ENCODE measurements at places on chromosomes 7 and 10.
A peak's percentile ranks its signal among the peaks of the same experiment; 100 is the strongest.

DNA sequence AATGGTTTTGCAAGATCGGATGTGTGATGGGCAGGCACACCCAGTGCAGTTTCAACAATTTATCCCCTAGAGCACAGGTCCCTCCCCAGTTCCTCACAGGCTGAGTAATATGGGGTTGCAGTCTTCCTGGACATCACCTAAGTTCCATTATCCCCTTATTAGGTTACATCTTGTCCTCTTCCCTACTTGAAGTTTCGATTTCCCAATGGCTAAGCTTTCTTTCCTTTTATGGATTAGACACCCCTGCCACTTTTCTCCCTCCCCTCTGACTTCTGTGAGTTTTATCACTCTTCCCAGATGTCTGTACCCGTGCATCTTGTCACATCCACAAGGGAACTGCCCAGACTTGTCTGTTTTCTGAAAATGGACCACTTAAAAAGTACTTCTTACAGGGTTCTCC is 2.4 kb upstream of the NIPSNAP2 start:
- no peak for DNase-seq

DNA sequence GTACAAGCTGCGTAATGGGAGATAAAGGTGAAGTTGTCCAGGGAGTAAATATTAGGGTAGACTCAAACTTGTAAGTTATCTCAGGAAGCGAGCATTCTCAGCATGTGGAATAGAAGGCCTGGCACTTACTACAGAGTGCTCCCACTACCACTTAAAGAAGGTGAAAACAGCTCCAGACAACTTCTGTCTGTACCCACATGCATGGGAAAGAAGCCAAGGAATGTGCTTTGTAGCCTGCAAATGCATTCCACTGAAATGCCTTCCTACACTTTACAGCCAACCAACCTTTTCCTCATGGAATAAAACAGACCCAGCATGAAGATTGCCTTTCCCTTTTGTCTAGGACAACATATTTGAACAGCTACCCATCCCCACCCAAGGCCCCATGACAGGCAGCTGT is 45.4 kb upstream of the NPSR1 start:
- no peak for DNase-seq

- DNase-seq, result peak; percentile 49
These were observed 839 bp downstream of the IKZF5 start for GRCh38 chr10:123007558-123008354.

- DNase-seq, result no peak
These were observed 147.3 kb upstream of the CDCA7L start for GRCh38 chr7:22093001-22093400.

- DNase-seq, result no peak
These were observed 188.4 kb upstream of the AGK start for GRCh38 chr7:141362580-141363435.

DNA sequence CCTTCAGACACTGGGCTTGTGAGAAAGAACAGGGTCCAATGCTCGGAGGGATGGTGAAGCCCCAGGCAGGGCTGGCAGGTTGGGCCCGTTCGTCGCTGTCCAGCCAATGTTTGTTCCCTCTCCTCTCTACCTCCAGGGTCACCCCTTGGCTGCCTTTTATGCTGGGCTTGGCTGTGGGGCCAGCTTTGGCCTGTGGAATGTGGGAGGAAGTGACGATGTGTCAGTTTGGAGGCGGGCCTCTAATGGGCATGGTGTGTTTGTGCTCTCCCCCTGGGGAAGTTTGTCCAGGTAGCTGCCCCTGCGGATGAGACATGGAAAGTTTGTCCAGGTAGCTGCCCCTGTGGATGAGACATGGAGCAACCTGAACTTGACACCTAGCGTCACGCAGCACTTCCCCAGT is 236.7 kb downstream of the GLRX3 start:
- no peak for DNase-seq

DNA sequence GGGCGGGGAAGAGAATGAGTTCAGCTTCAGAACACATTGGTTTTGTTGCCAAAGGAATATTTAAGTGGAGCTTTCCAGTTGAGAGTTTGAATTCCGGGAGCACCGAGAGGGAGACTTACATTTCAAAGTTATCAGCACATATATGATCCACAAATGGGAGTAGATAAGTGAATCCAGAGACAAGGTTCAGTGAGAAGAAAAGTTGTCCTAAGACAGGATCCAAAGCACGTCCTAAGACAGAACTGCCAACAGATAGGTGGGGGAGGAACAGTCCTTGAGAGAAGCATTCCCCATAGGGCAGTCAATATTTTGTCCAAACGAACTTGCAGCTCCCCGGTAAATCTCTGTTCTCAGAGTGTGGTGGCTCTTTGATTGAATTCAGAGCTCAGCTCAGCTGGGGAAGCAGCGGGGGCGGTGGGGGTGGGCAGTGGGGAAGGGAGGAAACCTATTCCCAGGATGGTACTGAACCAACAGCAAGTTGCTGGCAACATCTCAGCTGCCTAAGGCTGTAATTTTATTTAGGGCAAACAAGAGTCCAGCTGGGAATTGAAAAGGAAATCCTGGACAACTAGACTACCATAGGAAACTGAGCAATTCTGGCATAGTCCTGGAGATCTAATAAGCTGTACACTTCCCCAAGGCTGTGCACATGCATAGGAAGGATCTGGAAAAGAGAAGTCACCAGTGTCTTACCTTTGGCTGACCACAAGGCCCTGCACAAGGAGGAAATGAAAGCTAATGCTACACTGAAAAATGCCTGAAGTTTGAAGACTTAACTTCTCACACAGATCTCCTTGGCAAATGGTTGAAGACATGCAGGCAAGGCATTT is 94.2 kb upstream of the CXCL12 start:
- no peak for DNase-seq

DNA sequence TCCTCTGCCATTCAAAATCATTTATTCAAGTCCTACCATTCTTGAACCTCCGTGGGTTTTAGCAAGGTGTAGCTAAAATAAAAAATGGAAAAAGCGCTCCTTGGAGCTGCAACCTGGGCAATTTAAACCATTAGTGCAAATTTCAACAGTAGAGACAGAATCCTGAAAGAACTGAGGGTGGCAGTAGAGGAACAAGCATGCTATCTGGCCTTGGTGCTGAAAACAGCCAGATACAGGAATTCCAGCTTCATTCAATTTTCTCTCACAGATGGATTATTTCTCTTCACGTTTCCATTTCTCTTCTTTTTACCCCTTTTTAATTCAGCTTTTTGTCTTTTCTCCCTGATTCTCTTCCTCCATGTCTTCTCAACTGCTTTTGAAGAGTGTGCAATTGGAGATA is 77.7 kb downstream of the OTUD1 start:
- DNase-seq, result no peak

- DNase-seq, result no peak
These were observed 306.4 kb upstream of the CDC14C start for GRCh38 chr7:48617993-48618392.

DNA sequence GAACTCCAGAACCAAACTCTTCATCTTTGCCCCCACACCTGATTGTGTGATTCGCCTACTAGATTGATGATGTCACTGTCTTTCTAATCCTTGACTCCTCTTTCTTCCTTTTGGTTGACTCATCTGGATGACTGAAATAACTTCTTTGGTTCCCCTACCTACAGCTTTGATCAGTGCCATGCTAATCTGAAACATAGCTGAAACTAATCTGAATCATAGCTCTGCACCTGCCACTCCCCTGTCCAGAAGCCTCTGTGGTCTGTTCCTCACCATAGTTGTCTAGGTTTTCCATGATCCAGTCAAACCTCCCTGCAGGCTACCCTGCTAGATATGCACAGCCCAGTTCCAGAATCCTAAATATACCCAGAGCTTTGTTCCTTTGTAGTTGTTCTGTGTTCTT is 51.9 kb downstream of the ZNF365 start:
- no peak for DNase-seq

GRCh38 chr10:99996671-99997648 is 12.8 kb downstream of the DNMBP start:
- DNase-seq, result no peak

- no peak for DNase-seq
These were observed 361 bp upstream of the PLXDC2 start for GRCh38 chr10:19815731-19816410.

- no peak for DNase-seq
These were observed 22.3 kb downstream of the SMURF1 start for GRCh38 chr7:99121496-99122021.

- no peak for DNase-seq
These were observed 40.3 kb upstream of the ARID5B start for GRCh38 chr10:61860964-61861758.

DNA sequence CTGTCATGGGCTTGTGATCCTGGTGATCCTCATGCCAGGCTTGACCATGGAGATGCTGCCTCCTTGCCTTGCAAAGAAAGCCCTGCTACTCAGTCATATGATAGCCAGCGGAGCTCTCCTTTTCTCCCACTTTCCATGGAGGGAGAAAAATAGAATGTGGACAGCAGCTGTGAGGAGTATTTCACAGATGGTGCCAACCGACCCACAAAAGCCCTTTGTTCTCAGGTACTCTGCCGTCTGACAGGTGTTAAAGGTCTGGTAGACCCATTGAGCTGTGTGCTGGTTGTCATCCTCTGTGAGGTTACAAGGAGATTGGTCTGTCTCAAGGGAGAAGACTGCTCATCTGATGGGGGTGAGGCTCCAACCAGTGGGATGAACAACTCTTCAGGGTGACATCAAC is 29.5 kb upstream of the COBL start:
- DNase-seq, result no peak

DNA sequence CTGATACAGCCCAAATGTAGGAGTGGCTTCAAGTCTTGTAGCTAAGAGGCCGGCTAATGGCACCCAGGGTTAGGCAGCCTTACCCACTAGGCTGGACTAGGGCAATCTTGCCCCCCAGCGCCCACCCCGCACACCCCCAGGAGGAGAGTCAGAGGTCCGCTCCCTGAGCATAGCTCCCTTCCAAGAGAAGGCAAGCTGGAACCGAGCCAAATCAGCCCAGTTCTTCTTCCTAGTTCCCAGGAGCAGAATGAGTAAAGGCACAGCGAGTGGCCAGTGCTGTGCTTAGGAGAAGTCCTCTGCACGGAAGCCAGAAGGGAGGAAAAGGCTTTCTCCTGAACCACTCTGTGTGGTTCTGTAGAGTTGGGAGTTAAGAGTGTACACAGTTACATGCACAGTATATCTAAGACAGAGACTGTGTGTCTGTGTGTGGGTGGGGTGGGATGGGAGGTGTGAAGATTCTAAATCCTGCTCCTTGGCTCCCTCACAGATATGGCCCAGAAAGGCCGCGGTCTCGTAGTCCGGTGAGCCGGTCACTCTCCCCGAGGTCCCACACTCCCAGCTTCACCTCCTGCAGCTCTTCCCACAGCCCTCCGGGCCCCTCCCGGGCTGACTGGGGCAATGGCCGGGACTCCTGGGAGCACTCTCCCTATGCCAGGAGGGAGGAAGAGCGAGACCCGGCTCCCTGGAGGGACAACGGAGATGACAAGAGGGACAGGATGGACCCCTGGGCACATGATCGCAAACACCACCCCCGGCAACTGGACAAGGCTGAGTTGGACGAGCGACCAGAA is 59.7 kb upstream of the PDCD4 start:
- DNase-seq, result no peak

GRCh38 chr10:96660297-96660696 is 60.0 kb downstream of the PIK3AP1 start:
- no peak for DNase-seq

DNA sequence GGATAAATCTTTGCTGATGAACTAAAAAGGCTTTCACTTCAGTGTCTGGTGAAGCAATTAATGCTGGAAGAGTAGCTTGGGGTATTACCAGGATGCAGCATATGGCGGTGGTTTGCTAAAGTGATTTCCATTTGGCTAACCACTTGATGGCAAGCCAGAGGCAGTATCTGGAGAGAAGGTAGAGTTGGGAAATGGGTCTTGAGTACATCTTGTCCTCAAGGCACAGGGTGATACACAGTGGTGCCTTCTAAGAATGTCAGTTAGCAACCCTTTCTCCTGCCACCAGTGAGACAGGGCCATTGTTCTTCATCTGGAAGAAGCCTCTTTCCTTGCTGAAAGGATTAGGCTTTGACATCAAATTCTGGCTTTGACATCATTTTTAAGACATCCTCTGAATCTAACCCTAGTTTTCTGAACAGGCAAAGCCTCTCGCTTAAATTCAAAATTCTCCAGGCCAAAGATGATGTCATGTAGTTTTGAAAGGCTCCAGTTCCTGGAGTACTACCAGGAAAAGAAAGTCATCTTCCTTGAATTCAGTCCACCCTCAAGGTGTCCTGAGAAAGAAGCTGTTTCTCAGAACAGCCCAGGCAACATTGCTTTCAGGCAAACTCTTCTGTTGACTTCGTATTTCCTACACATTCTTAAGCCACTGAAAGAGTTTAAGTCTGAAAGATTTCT is 162.4 kb downstream of the ARID5B start:
- no peak for DNase-seq

DNA sequence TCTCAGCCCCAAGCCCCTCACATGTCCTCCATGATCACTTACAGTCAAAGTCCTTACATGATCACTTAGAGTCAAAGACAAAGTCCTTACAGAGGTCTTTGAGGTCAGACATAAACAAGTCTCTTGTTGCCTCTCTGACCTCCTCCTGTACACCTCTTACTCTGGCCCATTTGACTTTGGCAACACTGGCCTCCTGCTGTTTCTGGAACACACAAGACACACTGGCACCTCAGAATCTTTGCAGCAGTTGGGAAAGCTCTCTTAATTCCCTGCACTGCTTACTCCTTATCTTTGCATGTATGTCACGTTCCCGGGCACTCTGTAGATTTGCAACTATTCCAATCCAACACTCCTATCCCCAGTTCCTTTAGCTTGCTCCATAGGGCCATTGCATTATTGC is 102.3 kb downstream of the NSUN6 start:
- no peak for DNase-seq

- DNase-seq, result no peak
These were observed 65.7 kb downstream of the AP3M1 start for GRCh38 chr10:74084955-74085354.

- no peak for DNase-seq
These were observed 16.4 kb downstream of the ITGA8 start for GRCh38 chr10:15703151-15703880.

DNA sequence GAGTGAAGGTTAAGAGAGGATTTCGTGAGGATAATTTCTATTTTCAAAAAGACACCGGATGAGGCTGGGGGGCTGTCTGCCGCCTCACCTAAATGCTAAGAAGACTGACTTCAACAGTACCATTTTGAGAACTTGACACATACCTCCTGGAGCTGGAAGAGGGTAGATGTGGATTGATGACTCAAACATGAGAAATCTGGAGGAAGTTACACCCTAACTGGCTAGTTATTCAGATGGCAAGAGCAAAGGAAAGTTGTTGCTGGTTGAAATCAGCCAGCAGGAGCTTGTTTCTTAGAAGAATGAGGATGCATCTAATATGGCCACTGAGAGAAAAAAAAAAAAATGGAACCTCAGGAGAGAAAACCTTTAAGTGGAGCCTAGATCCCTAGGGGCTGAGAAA is 76.2 kb upstream of the KIAA1217 start:
- no peak for DNase-seq

- DNase-seq, result no peak
These were observed 46.6 kb upstream of the UCN3 start for GRCh38 chr10:5318148-5318547.

- no peak for DNase-seq
These were observed 83.0 kb upstream of the CXCL12 start for GRCh38 chr10:44467900-44468299.

DNA sequence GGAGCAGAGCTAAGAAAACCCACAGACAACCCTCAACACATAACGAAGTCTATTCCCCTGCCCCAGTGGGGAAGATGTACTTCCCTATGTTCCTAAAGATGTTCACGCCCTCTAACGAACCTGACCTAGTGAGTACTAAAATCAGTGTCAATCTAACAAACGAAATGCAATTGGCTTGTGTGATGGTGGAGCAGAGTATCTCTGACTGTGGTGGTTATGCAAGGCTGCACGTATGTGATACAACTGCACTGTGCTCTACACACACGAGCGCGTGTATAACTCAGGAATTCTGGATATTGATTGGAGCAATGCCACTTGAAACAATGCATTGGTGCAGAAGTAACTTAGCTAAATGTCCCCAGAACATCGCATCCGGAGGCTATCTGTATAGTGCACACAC is 1.3 kb downstream of the ANKRD16 start:
- no peak for DNase-seq

All from CD4-positive, alpha-beta memory T cell (primary cell).